ENCODE measurements at places on chromosomes 1 and 21.

- no peak for DNase-seq
Observed at GRCh38 chr1:234213658-234214128, 159.6 kb upstream of the COA6 start.

GRCh38 chr1:155043301-155043702, 7.8 kb upstream of the ADAM15 start:
- no peak for DNase-seq

DNA sequence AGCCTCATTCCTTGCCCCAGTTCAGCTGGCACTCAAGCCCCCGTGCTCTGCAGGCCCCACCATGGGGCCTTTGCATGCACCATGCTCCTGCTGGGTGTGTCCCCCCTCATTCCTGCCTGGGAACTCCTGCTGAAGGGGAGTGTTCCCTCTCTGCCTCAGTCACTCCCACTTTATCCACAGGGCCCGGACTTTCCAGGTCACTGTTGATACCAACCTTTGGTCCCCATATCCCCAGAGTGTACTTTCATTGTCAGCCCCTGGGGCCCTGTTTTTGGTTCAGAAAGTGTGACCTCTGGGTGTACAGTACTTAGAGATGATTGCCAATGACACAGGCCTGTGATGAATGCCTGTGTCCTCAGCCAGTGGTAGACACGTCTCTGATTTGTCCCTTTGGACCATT, 2.9 kb downstream of the TTC22 start:
- no peak for DNase-seq

DNA sequence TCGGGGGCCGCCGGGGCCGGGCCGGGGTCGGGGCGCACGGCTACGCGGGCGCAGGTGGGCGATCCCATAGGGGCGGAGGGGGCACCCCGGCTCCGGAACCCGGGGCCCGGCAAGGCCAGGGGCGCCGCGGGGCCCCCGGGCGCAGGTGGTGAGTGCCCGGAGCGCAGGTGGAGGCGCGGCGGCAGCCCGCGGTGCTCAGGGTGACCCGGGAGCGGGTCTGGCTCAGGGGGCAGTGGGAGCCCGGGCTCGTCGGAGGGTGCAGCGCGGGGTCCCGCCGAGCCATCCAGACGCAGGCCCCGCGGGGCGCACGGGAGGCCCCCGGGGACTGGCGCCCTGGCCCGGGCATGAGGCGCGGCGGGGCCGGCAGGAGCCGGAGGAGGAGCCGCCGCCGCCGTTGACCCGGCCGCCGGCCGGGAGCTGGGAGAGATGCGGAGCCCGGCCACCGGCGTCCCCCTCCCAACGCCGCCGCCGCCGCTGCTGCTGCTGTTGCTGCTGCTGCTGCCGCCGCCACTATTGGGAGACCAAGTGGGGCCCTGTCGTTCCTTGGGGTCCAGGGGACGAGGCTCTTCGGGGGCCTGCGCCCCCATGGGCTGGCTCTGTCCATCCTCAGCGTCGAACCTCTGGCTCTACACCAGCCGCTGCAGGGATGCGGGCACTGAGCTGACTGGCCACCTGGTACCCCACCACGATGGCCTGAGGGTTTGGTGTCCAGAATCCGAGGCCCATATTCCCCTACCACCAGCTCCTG, 489 bp downstream of the CELSR2 start:
- no peak for DNase-seq

DNA sequence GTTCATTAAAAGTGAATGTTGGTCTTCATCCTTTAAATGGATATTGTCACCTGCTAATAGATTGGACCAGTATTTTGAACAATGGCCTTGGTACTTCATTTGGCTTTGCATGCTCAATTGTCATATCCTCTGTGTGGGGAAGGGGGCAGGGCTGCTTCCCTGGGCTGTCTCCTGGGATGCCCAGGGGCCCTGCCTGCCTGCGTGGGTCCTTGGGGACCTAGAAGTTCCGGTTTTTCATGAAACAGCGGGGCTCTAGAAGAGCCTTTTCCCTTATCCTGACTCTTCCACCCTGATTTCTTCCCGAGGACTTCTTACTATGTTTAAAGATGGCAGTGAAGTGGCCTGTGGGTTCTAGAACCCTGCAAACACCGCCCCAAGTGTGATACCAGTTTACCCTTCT, 97.5 kb downstream of the DISC1 start:
- DNase-seq: no peak

- DNase-seq: no peak
Observed at GRCh38 chr1:63458750-63459149, 64.3 kb downstream of the ITGB3BP start.

GRCh38 chr21:44727321-44727720, 15.9 kb upstream of the TSPEAR start:
- no peak for DNase-seq

- DNase-seq: peak; percentile 38
Observed at GRCh38 chr21:34061983-34062382, 11.4 kb upstream of the MRPS6 start.
